Pericardium fibroblast (primary cell): ENCODE measurements at places on chromosomes 1 and 21. TPM values are rescaled to one million over a fixed set of nuclear protein-coding genes. Genes with fewer than 3 reads are reported as not detected.

Gene CA14
- not detected in 2 replicates for total RNA-seq

Gene LCE1F
- total RNA-seq: not detected in 2 replicates

Gene C1orf87
- not detected in 2 replicates for total RNA-seq

Gene ITLN1
- 3.5 and 123 TPM in 2 replicates for total RNA-seq
